ENCODE measurements at places on chromosomes 2 and 18. TPM values are rescaled to one million over a fixed set of nuclear protein-coding genes. Genes with fewer than 3 reads are reported as not detected.

DNA sequence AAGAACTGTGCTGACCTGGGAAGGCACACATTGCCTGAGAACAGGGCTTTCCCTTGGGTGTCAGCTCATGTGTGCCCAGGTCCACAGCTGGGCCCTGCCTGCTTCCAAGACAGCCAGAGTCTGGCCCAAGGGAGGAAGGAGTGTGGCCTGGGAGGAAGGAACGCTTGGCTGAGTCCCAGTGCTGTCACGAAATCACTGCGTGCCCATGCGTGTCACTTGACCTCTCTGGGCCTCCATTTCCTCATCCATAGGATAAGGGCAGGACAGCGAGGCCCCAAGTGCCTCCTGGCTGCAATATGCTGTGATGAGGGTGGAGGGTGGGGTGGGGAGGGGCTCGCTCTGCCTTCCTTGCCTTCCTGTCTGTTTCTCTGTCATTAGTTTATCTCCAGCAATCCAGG, 642 bp upstream of the KCNK3 start:
- no peaks in the 10 kb centered on the region for H3K36me3 ChIP-seq
- peaks cover 19% of the 10 kb centered on the region for H3K27me3 ChIP-seq

GRCh38 chr2:23565814-23566213, 180.8 kb downstream of the KLHL29 start:
- no peak for DNase-seq
- H3K36me3 ChIP-seq = no peaks in the 10 kb centered on the region
- H3K4me1 ChIP-seq = no peaks in the 10 kb centered on the region

- H3K36me3 ChIP-seq = no peaks in the 10 kb centered on the region
- DNase-seq = no peak
- H3K4me3 ChIP-seq = no peak overlapping the region
- H3K27ac ChIP-seq = no peak overlapping the region
- no peaks in the 10 kb centered on the region for H3K27me3 ChIP-seq
Observed at GRCh38 chr18:36183033-36183432, 4.3 kb upstream of the MOCOS start.

- DNase-seq = no peak
- no peaks in the 10 kb centered on the region for H3K36me3 ChIP-seq
- H3K27me3 ChIP-seq = no peaks in the 10 kb centered on the region
- H3K4me1 ChIP-seq = no peaks in the 10 kb centered on the region
- no peak overlapping the region for H3K27ac ChIP-seq
Observed at GRCh38 chr18:25727281-25727985, 363.0 kb downstream of the SS18 start.

DNA sequence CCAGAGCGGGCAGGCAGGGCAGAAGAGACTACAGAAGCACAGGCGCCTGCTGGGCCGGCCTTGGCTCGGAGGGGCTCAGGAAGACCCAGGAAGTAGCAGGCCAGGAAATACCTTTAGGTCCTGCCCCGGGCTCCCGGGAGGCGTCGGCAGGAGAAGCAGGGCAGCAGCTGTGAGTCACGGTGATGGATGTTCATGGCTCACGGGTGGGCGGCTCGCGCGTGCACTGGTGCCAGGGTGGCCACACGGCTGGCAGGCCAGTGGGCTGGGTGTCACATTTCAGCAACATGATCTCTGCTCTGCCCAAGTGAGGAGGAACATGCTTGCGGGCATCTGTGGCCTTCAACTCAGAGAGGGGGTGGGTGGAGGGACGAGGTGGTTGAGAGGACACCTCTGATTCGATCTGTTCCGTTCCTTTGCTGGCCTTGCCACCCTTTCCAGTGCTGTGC, 139.3 kb downstream of the KLHL29 start:
- no peaks in the 10 kb centered on the region for H3K36me3 ChIP-seq
- H3K27ac ChIP-seq = no peak overlapping the region
- no peaks in the 10 kb centered on the region for H3K4me1 ChIP-seq
- DNase-seq = no peak

GRCh38 chr18:13217466-13217961, 1.0 kb upstream of the LDLRAD4 start:
- DNase-seq = peak; percentile 35
- H3K36me3 ChIP-seq = no peaks in the 10 kb centered on the region

DNA sequence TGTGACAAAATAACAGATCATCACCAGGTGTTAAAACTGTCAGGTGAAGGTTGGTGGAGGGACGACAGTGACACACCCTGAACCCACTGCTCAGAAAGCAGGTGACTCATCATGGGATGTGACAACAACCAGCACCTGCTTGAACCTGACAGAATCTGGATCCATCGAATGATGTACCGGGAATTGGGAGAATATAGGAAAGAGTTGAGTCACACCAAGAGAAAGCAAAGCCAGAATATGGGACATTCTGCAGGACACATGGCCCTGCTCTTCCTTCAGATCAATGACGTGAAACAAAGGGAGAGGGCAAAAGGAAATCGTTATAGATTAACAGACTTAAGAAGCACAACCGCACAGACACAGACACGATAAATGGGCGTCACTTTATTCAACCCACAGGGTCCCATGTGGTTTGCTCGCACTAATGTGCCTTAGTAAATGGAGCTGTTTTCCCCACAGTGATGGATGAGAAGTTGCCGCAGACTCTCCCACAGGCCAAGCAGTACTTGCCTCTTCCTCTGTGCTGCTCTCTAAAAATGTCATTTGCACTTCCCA, 100.1 kb downstream of the CRACDL start:
- H3K4me1 ChIP-seq = peaks cover 29% of the 10 kb centered on the region
- H3K36me3 ChIP-seq = no peaks in the 10 kb centered on the region
- no peak overlapping the region for H3K4me3 ChIP-seq
- no peaks in the 10 kb centered on the region for H3K27me3 ChIP-seq
- peak overlapping the region; percentile 32 for H3K27ac ChIP-seq

GRCh38 chr18:79406708-79407107, 11.0 kb downstream of the NFATC1 start:
- no peak overlapping the region for H3K27ac ChIP-seq
- no peaks in the 10 kb centered on the region for H3K27me3 ChIP-seq
- DNase-seq = no peak
- no peaks in the 10 kb centered on the region for H3K36me3 ChIP-seq
- peaks cover 53% of the 10 kb centered on the region for H3K4me1 ChIP-seq

DNA sequence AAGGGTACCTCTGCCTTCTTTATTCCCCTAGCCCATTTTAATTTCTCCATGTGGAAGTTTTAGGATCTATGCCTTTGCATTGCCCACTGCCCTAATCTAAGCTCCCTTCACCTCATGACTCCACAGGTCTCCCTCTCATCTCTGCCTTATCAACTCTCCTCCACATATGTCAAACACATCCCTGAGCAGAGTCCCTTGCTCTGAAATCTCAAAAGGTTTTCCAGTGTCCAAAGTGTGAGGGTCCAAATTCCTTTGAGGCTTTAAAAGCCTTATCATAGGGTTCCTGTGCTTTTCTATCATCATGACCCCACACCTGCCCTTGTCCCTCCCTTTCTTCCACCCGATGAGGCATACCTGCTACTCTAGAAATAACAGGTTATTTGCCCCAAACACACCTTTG, 38.6 kb downstream of the SLC4A1AP start:
- no peak for DNase-seq
- no peak overlapping the region for H3K4me3 ChIP-seq
- H3K27me3 ChIP-seq = no peaks in the 10 kb centered on the region
- H3K27ac ChIP-seq = no peak overlapping the region
- no peaks in the 10 kb centered on the region for H3K36me3 ChIP-seq
- peaks cover 6% of the 10 kb centered on the region for H3K4me1 ChIP-seq

- H3K36me3 ChIP-seq = no peaks in the 10 kb centered on the region
- no peaks in the 10 kb centered on the region for H3K4me1 ChIP-seq
- no peak within 1 kb of the TSS for H3K27ac ChIP-seq
Observed at GRCh38 chr2:45009303-45009927, at the start of gene SIX2. Gene SIX2 (minus strand): TSS chr2:45009452. CDS start chr2:45009110, 342 bp downstream.

GRCh38 chr2:193463011-193463410, 1268.3 kb upstream of the TMEFF2 start:
- H3K4me1 ChIP-seq = no peaks in the 10 kb centered on the region
- no peak overlapping the region for H3K4me3 ChIP-seq
- H3K36me3 ChIP-seq = no peaks in the 10 kb centered on the region

GRCh38 chr2:54038835-54039234, 68.0 kb upstream of the PSME4 start:
- H3K4me3 ChIP-seq = no peak overlapping the region
- H3K36me3 ChIP-seq = no peaks in the 10 kb centered on the region
- no peak overlapping the region for H3K27ac ChIP-seq
- DNase-seq = no peak

DNA sequence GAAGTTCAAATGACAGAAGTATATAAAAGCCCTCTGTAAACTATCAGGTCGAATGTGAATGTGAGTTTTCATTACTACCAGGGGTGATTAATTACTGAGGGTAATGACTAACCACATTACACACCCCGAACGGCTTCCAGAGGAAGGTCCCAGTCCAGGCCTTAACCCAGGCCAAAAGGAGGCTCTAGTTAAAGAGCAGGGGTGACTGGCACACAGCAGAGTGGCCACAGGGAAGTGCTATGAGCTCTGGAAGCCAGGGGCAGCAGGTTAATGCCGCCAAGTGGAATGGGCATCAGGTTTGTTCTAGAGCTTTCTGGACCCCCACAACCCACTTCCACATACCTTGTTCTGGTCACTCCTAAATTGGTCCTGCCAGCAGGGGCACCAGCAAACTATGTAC, 87.7 kb downstream of the BCL11A start:
- no peaks in the 10 kb centered on the region for H3K36me3 ChIP-seq
- no peaks in the 10 kb centered on the region for H3K27me3 ChIP-seq
- H3K4me1 ChIP-seq = no peaks in the 10 kb centered on the region
- no peak overlapping the region for H3K27ac ChIP-seq

DNA sequence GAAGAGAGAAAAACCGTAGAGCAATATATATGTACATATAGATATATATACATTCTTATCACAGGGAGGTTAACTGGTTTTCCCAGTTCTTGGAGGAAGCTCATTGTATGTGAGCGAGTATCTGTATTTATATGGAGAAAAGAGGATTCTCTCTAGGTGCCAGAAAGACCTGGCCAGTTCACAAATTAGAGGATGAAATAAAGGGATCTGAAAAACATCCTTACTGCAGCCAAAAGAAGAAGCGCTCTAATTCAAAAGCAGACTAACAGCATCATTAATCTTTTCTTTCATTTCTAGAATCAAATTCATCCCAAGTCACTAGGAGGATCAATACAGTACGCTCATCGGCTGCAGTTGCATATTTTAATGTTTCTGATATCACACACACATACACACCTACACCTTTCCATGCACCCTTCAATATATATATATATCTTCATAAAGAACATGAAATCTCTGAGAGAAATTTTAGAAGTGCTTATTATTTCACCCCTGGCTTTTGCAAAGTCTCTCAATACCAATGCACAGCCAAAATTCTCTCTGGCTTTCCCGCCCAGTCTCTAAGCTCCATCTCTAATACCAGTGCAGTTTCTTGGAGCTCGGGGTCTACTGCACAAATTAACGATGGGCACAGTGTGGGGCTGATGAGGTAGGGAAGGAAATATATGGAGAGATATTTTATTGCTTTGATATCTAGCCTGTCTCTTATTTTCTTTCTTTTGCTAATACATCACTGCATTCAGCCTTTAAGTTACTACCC, 731 bp downstream of the NRXN1 start:
- no peaks in the 10 kb centered on the region for H3K27me3 ChIP-seq
- H3K36me3 ChIP-seq = no peaks in the 10 kb centered on the region
- H3K4me3 ChIP-seq = no peak overlapping the region
- H3K4me1 ChIP-seq = no peaks in the 10 kb centered on the region
- DNase-seq = no peak
- no peak overlapping the region for H3K27ac ChIP-seq

DNA sequence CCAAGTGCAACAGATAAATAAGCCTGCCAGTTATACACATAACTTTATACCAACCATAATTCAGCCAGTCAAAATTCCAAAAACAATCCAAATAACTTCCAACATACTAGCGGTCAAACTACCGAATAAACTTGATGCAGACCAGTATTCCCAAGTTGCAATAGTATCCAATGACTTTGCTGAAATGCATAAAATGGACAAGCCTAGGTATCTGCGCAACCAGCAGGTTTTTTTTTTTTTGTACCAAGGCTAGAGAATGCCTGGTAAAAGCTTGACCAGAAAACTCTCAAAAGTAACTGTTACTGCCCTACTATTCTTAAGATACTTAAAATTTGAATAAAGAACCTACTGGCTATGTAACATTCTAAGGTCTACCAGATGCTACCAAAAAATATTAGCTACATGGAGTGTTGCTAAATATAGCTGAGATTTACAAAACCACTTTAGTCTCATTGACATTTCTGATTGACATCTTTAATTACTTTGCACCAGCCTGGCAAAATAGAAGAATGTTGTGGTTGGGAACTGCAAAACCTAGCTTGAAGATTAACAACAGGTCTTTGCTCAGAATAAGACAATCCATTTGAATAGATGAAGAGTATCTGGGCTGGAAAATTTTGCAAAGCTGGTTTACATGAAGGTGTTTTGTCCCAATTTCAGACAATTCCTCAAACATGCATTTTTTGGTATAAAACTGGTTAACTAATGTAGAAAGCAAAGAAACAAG, 7.3 kb downstream of the SRSF7 start:
- no peak overlapping the region for H3K4me3 ChIP-seq
- peaks cover 53% of the 10 kb centered on the region for H3K4me1 ChIP-seq
- no peaks in the 10 kb centered on the region for H3K27me3 ChIP-seq
- DNase-seq = no peak

DNA sequence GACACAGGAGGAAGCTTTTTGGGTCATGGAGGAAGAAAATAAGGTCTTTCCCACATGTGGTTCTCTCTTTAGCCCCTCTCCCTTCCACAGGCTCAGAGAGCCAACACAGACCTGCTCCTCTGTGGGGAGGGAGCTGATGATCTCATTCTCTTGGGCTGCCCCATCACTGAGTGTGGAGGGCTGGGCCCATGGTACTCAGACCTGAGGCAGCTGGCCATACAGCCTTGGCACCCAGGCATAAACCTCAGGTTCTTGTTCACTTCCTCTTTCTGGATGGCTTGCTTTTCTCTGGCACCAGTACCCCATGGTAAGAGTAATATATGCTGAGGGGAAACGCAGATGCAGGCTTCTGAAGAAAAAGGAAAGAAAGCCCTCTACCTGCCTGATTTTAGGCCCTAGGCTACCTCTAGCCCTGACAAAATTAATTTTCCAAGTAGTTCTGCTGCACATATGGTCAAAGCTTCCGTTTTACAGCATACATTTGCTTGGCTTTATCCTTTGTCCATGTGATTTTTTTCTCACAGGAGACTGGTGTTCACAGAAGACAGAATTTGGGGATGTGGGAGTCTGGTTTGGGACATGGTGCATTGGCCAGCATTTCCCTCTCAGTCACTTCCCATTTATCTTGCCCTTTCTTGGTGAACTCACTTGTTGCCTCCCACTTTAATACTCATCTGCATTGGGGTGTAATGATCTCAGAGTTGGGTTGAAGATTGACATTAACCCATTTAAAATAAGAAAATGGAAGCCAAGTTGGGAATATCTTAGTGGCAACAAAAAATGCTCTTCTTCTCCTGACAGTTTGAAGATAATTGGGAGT, 11.1 kb downstream of the DHRS9 start:
- H3K4me3 ChIP-seq = no peak overlapping the region
- DNase-seq = no peak
- no peaks in the 10 kb centered on the region for H3K27me3 ChIP-seq
- no peaks in the 10 kb centered on the region for H3K4me1 ChIP-seq
- no peaks in the 10 kb centered on the region for H3K36me3 ChIP-seq

- peaks cover 43% of the 10 kb centered on the region for H3K4me1 ChIP-seq
- H3K36me3 ChIP-seq = no peaks in the 10 kb centered on the region
Observed at GRCh38 chr2:110861616-110862260, 129.4 kb downstream of the ACOXL start.

GRCh38 chr2:113755835-113756354, 547 bp downstream of the SLC35F5 start:
- DNase-seq = no peak
- H3K27ac ChIP-seq = peak overlapping the region; percentile 95
- H3K27me3 ChIP-seq = no peaks in the 10 kb centered on the region

Gene AGXT
- not detected for total RNA-seq

Gene NAT8
- total RNA-seq = not detected

Gene SERPINB5
- total RNA-seq = not detected

Gene TMEM198
- 5.2 TPM for total RNA-seq

Gene EVA1A
- not detected for total RNA-seq

Gene EXOC6B
- total RNA-seq = 9.4 TPM

Gene ABCG5
- total RNA-seq = not detected

Gene NT5DC4
- not detected for total RNA-seq

Gene CTDP1
- total RNA-seq = 35.3 TPM

Measured in CD8-positive, alpha-beta memory T cell (primary cell).